Activated T-cell treated with anti-CD3 and anti-CD28 coated beads for 4 hours (primary cell): ENCODE measurements at places on chromosomes 12 and 14.

GRCh38 chr12:101686176-101686575 is 11.3 kb upstream of the CHPT1 start:
- DNase-seq, result no peak

GRCh38 chr14:61911574-61911973 is 149.4 kb downstream of the SNAPC1 start:
- no peak for DNase-seq

GRCh38 chr12:66661357-66661756 is 17.5 kb downstream of the GRIP1 start:
- DNase-seq, result no peak

DNA sequence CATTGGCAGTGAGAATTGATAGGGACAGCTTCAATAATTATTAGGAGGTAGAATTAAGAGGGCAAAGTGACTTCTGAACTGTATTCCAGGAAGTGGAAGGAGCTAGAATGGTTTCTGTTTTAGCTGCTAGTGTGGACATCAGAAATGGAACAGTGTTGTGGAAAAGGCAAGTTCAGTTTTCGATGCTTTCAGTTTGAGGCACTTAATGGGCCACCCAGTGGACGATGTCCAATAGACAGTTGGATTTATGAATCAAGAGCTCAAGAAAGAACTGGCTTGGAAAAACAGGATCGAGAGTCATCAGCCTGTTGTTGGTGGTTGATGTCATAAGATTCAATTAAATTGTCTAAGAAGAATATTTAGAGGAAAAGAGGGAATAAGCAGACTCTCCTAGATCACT is 136.3 kb downstream of the DYRK2 start:
- no peak for DNase-seq

GRCh38 chr12:99901181-99901580 is 83.6 kb downstream of the ANKS1B start:
- DNase-seq, result no peak
